Thyroid gland (tissue), 4 donors: ENCODE measurements at places on chromosomes 3 and 15.

DNA sequence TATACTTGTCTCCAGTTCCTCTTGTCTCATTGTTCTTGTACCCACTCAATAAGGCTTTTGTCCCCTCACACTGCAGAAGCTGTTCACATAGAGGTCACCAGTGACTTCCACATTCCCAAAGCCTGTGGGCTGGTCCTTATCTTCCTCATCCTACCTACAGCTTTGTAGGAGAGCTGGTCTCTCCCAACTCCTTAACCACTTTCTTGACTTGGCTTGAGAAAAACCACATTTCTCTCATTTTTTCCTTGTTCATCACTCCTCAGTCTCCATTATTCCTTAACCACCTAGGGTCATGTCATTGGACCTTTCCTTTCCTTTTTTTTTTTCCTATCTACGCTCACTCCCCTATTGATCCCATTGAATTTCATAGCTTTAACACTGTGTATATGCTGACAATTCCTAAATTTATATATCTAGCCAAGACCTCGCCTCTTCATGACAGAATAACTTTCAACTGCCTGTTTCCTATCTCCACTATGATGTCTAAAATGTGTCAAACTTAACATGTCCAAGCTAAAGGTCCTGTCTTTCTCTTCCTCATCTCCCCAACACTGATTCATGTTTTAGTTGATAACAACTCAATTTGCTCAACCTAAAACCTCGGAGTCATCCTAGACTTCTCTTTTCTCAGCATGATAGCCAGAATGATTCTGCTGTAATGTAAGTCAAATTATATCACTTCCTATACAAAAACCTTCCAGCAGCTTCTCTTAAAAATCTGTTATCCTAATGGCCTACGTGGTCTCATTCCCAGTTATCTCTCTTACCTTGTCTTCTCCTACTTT lies 49.5 kb downstream of the CEP63 start:
- no peak for DNase-seq

- DNase-seq: no peak
Measured at GRCh38 chr3:99119385-99119784, 217.9 kb upstream of the DCBLD2 start.

- DNase-seq: no peak
Measured at GRCh38 chr3:14298442-14298841, 104.0 kb upstream of the SLC6A6 start.

GRCh38 chr3:28948685-28949084 lies 332.2 kb upstream of the RBMS3 start:
- no peak for DNase-seq

GRCh38 chr15:90351479-90352106 lies 491 bp upstream of the ZNF774 start:
- no peak for DNase-seq

DNA sequence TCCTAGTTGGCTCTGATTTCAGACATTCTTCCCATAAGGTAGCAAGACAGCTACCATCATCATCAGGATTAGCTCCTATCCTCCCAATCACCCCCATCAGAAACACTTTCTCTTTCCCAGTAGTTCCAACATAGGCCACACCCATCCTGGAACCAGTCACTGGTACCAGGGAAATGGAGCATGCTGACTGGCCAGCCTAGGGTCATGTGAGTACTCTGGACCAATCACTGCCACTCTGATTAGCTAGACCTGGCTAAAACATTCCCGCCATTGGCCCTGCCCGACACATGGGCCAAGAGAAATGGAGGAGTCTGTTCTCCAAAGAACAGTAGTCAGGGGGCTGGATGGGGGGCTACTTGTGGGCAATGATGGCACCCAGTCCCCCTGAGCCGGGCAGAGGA lies 12.4 kb downstream of the EFCC1 start:
- DNase-seq: no peak

DNA sequence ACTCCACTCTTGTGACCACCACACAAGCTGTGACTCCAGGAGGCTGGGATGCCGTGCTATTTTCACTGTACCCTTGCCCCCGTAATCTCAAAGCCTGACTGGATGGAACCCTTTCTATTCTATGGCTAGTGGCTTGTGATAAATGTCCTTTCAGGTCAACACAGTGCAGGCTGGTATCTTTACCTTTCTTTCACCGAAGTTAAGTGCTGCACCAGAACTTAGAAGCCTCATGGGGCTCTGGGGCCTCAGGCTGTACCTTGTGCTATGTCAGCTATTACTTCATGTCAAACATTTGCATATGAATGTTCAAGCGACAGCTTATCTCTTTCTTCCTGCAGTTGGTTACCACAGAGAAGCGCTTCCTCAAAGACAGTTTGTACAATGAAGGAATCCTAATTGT lies 66.8 kb downstream of the RPL39L start:
- DNase-seq: no peak

DNA sequence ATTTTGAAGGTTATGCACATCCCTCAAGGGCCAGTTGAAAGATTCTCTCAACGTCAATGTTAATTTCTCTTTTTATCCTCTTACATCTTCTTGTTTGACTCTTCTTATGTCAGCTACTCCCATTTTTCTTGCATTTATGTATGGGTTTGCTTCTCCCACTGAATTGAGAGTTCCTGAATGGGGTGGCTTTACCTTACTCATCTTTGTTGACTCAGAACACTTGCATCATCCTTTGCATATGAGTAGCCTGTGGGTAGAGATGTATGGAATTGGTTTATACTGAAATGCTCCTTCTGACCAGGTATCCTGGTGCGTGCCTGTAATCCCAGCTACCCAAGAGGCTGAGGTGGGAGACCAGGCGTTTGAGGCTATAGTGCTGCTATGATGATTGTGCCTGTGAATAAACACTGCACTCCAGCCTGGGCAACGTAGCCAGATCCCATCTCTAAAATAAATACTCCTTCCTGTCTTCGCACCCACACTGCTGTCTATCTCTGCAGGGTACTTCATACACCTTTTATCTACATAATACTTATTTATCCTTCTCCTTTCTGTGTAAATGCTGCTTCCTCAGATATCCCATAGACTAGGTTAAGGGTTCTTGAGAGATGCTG lies 123.6 kb upstream of the DPH6 start:
- DNase-seq: no peak

DNA sequence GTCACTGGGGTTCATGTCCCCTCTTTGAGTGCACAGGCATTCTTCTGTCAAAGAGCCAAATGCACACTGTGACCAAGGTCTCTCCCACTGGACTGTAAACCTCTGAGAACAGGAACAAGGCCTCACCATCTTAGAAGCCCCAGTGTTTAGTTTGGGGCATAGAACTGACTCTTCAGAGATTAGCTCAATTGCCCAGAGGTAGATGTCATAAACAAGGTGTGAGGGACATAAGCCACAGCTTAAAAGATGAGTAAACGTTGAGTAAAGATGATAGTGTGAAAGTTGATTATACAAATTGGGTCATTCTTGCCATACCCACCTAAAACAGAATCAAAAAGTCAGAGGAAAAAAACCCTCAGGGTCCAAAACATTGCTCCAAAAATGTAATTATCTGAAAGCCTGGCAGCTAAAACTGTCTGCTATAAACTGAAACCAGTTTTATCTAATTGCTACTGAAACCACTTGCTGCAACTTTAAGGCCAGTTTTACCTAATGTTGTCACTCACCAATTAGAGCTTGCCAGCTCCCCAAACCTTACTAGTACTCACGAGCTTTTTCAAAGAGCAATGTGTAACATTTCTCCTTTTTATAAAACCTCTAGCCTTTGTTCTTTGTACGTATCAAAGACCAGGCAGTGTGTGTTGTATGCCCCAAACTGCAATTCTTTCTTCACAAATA lies 415.2 kb downstream of the RAP2B start:
- DNase-seq: no peak

DNA sequence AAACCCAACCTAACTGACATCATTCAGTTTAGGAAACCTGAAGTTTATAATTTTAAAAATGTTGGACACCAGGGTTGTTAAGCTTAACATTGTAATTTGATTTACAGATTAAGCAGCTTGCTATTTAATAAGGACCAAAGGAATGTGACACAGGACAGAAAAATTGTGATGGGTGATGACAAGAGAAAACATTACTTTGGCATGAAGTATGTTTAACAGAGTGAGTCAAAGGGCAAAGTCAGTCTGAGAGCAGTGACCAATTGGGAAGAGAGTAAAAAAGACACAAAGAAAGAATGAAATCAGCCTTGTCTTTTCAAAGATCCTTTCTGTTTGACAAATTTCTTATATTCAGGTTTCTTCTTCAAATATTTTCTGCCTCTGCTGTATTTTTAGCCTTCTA lies 1301.6 kb downstream of the SI start:
- no peak for DNase-seq

GRCh38 chr3:140467104-140467577 lies 210.7 kb upstream of the TRIM42 start:
- peak; percentile 64 for DNase-seq

DNA sequence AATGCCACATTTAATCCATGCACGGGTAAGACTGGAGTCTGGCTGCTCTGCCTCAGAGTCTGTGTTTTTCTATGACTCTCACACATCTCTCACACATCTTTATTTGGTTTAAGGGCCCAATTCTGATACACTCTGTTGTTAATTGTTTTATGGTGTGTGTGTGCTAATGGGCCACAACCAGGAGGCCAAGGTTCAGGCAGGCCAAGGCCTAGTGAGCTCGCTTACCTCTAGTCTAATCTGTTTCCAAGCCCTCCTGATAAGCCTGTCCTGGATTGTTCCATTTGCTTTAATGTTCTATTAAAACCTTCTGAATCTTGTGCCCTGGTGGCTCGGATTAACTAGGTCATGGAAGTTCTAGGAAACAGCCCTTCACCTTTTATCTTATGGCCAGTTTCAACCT lies 445.4 kb upstream of the DPH6 start:
- DNase-seq: no peak

DNA sequence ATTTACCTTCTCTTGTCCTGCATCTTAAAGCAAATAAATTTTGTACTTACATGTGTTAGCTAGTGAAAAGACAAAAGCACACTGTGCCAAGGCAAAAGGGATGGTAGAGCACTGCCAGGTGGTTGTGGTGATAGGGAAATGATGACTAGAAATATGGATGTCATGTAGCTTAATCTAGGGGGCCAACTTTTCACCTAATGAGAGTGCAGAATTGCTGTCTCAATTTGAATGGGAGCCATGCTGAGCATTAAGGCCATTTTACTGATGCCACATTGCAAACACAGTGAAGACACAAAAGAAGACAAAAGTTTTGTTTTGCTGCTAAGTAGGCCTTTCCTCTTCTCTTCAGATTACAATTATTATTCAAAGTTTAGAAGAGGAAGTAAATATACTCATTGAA lies 274.7 kb downstream of the PDCD6IP start:
- DNase-seq: no peak

GRCh38 chr3:2950159-2950558 lies 160.0 kb downstream of the IL5RA start:
- peak; percentile 29 for DNase-seq

GRCh38 chr3:66133050-66133757 lies 87.6 kb upstream of the SLC25A26 start:
- no peak for DNase-seq

DNA sequence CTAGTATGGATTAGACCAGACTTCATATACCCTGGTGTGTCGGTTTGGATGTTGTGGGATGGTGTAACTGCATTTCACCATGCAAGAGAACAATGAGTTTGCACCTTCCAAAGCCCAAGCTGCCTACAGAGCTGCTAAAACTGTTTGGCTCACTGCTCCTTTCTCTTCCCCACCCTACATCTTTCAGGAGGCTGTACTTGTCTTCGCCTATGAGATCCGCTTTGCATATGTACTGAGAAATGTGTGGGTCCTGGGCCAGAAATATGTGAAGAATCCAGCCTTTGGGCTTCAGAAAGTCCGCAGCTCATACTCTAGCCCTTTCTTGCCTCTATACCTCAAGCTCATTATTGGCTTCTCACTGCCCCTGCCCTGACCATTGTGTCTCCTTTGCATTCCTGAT lies 1060.0 kb downstream of the NTRK3 start:
- no peak for DNase-seq

GRCh38 chr15:89113296-89114024 lies 25.2 kb downstream of the ABHD2 start:
- DNase-seq: no peak

DNA sequence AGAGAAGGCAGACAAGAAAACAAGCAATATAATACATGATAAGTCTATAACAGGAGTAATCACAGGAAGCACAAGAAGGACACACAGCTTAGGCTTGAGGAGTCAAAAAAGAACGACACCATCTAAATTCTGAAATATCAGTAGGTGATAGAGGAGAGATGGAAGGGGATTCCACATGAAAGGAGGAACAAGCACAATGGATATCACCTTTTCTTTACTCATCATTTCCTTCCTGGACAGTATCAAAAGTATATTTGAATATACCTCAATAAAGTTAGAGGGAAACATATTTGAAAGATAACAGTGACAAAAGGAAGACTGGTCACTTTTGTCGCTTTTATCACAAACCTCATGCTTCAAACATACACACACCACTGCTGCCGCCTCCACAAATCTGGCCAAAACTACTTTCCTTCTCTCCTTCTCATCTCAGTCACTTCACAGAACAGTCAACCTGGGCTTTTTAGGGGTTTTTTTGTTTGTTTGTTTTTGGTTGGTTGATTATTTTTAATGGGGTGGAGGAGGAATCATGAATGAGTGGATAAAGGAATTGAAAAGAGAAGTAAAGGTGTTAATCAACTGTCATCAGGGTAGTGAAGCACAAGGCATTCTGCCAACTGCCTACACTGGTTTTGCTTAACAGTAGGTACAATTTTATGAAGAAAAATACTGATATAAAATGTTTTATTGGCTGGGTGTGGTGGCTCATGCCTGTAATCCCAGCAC lies 18.5 kb downstream of the DENND4A start:
- DNase-seq: no peak

DNA sequence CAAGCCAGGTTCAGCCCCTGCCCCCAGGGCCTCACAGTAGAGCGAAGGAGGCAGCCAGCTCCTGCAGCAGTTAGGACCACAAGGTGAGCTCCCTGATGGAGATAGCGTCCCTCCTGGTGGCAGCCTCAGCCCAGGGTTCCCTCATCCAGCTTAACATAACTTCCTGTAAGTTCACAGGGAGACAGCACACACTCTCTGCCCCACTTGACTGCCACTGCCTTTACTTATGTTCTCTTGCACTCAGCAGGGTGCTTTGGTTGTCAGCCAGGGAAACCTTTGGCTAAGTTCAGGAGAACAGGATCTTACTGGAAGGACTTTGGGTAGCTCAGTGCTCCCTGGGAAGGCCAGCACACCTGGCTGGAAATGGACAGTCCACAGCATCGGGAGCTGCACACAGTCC lies 10.9 kb downstream of the KBTBD13 start:
- peak; percentile 87 for DNase-seq

- DNase-seq: no peak
Measured at GRCh38 chr15:60390871-60391501, 6.8 kb downstream of the ANXA2 start.

- peak; percentile 70 for DNase-seq
Measured at GRCh38 chr3:150149651-150150051, 179.0 kb upstream of the PFN2 start.

GRCh38 chr3:62724503-62724902 lies 150.7 kb downstream of the CADPS start:
- DNase-seq: no peak

GRCh38 chr15:79977431-79978054 lies 6.5 kb upstream of the BCL2A1 start:
- no peak for DNase-seq

DNA sequence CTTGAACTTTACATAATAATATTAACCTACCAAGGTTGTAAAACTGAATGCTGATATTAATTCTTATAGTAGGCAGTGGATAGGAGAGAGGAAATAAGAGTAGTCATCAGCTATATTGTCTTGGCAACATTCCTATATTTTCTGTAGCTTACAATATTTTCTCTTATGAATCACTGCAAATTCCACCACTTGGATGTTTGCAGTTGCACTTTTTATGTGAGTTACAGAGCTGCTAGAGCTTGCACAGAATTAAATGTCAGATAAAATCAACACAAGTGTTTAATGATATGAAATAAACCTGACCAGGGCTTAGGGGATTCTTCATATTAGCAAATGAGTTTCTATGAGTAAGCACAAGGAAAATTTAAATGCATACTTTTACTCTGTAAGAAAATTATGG lies 1710.1 kb downstream of the SI start:
- DNase-seq: no peak
